NCI-H1436 treated with DMSO at 0.1 percent for 48 hours (cell line): ENCODE measurements at places on chromosomes 1 and 21.

DNA sequence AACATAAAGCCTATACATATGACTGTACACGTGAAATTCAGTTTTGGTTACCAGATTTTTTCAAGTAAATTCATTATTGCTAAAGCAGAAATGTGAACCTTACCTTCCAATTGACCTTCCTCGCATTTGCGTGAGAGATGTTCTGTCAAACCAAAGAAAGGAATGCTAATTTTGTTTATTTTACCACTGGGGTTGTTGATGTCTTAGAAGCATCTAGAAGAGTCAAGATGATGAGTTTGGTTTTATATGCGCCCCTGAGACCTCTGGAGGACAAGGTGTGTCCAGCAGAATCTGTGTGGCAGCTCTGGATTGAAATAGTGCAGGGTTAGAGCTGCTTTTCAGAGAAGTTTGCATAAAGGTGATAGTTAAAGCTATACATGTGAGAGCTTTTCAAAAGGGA, 48.4 kb downstream of the ZBTB40 start:
- no peak for DNase-seq

- DNase-seq = no peak
Observed at GRCh38 chr1:91805311-91805801, 80.6 kb downstream of the TGFBR3 start.

GRCh38 chr1:225880222-225880588, 2.0 kb downstream of the TMEM63A start:
- DNase-seq = no peak

DNA sequence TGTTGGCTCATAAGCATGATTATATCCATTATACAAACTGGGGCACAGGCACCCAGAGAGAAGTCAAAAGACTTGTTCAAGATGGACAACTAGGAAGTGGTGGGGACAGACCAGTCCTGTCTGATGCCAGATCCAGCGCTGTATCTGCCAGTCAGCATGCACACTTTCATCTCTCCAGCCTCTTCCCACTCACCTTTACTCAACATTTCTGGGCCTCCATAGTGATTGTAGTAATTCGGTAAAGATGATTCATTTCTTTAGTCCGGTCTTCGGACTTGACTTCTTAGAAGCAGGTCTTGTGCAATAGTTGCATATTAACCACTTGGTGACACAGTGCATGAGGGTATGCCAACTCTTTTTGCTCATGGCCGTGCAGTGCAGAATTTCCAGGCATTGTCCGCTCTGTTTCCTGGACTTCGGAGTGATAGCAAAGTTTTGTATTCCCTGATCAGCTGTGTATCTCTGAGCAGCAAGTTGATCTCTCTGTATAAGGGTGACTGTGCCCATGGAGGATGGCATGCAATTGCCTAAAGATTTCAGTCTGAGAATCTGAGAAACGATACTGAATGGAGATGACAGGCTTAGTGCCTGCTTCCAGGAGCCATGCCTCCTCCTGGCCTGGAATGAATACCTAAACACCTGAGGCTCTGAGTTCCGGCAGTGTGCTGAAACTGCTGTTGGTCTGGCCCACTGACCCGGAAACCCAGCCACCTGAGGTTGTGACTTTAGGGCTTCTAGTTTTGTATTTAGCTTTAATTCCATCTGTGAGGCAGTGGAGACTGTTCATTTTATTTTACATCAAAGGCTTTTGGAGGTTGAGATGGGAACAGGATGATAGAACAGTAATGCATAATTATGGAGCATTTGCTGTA, 39.0 kb downstream of the GALNT2 start:
- DNase-seq = no peak

GRCh38 chr1:27388337-27389005, 4.0 kb upstream of the GPR3 start:
- DNase-seq = no peak

- DNase-seq = no peak
Observed at GRCh38 chr1:58345215-58346035, 201.1 kb downstream of the OMA1 start.
